ENCODE measurements at places on chromosomes 2 and 18.

DNA sequence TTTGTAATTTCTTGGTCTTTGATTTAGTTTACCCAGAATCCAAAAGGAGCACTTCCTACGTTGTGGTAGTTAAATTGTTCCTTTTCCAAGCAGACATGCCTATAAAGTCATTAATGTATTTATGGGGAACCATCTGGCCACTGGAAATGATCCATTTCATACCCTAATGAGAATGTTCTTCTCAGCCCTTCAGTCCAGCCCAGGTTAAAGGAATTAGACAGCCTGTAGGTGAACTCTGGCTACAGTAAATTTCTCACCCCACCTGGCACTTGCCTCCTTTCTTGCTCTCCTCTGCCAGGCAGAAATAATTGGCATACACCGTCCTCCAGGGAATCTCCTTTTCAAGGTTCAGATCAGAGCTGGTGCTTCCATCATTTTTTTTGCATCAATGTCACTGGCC lies 121.1 kb downstream of the SETBP1 start:
- DNase-seq = no peak

GRCh38 chr2:135985826-135986393 lies 484 bp upstream of the DARS1 start:
- no peak for DNase-seq

DNA sequence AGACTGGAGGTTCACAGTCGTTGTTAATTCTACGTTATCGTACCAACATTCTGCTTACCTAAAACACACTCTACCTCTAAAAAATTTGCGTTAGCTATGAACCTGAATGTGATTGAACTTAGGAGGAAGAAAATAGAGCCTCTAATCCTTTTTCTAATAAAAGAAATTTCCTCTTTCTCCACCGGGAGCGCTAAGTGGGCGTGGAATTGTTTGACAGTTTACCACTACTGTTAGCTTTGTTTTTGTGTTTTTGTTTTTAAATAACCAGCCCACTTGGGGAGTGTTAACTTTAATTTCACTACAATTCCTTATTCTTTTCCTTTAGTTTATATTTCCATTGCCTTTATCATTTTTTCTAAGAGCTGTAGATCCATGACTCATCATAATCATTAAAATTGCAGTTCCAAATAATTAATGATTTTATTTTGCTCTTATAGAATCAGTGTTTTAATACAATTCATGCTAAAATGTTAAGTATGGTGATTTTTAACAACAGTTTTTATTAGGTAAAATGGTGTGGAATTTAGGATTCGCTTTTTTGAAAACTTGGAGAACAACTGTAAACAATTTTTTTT lies 55.0 kb upstream of the ITM2C start:
- DNase-seq = no peak

- DNase-seq = no peak
Observed at GRCh38 chr2:16588565-16588964, 77.1 kb downstream of the CYRIA start.

DNA sequence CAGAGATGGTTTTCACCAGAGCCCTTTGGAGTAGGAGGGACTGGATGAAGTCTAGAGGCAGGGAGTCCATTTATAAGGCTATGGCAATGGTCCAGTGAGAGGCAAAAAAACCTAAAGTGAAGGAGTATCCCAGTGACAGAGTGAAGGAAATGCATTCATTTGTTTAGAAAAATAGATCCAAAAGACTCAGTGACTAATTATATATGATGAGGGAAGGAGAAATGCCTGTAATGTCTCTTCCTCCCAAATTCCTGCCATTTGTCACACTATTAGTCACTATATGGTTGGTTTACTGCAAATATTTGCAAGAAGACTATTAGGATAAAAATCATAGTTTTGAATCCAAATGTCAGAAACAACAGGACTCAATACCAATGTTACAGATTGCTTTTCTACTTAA lies 104.2 kb downstream of the ZNF521 start:
- no peak for DNase-seq

DNA sequence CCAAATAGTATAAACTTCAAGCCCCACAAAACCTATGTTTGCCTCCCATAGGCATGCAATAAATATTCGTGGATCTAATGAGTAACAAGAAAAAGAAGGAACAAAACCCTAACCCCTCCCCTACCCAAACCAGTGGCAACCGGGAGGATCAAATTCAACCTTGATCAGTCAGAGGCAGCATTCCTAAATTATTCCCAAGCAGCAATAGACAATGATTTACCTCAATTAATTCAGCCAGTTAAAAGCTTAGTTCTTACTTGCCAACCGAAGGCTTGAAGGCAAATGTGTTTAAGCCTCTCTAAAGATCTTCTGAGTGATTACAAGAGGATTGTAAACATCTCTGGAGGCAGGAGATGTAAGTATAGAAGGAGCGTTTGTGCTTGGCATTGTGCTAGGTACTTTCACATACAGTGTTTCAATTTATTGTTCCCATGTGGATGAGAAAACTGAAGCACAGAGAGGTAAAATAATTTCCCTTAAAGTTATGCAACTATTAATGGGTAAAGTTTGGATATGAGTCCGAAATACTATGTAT lies 197.7 kb downstream of the MTX2 start:
- DNase-seq = no peak

DNA sequence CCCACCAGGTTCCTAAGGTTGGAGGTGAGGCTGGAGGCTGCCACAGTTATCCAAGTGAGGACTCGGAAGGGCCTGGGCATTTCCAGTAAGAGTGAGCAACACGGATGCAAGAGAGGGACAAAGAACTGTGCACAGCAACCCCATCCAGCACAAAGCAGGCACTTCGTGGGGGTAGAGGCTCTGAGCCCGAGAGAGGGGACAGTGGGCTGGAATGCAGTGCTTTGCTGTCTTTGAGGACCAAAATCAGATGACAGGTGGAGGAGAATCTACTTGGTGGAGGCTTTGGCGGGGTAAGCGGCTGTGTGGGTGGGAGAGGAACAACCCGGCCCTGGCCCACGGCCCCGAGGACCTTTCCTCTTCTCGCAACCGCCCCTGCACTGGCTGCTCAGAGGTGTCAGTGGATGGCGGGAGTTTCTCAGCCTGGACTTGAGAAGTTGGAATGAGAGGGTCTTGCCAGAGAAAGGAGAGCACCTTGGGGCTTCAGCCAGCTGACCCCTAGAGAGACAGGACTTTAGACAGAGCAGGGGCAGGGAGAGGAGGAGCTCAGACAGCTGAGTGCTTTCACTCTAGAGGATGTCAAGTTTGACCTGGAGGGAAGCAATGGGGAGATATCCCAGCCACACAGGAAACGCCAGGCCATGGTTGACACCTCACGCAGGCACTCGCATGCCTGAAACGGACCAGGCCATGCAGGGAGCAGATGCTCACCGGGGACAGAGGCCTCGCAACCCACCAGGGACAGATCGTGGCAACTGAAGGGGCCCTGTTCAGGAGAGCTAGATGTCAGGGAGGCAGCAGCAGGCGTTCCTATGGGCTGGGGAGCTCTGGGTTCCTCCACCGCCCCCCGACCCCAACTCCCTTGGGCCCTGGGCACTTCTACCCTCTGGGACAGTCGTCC lies 11.6 kb downstream of the RAMP1 start:
- no peak for DNase-seq

DNA sequence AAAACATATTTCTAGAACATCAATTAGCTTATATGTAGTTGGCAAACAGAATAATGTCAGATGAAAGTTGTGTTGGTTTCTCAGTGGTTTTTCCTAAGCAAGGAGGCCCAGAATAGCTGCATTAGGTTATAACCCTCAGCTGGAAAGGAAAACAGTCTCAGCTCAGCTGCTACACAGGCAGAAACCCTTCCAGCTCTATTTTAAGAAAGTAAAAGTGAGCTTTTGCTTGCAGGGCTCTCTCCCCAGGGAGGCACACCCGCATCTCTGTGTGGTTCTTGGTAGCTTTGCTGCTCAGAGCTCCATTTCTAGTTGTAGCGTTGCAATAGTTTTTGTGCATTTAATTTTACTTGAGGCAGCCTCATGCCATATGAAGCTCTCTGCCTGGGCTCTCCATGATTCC lies 54.6 kb downstream of the PIKFYVE start:
- no peak for DNase-seq

DNA sequence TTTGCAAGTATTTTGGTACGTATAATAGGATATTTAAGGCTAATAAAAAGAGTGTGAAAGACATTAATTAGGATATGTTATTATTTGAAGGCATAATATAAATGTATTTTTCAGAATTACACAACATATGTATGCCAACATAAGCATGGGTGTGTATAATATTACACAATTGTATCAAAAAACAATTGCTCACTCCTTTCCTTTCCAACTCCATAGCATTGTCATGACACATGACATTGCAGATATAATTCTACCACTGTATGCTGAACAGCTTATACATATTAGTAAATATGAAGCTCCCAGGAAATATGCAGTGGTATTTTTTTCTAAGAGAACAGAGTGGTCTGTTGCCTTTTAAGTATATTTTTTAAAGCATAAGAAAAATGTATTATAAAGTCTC lies 593.1 kb downstream of the TMX3 start:
- no peak for DNase-seq

DNA sequence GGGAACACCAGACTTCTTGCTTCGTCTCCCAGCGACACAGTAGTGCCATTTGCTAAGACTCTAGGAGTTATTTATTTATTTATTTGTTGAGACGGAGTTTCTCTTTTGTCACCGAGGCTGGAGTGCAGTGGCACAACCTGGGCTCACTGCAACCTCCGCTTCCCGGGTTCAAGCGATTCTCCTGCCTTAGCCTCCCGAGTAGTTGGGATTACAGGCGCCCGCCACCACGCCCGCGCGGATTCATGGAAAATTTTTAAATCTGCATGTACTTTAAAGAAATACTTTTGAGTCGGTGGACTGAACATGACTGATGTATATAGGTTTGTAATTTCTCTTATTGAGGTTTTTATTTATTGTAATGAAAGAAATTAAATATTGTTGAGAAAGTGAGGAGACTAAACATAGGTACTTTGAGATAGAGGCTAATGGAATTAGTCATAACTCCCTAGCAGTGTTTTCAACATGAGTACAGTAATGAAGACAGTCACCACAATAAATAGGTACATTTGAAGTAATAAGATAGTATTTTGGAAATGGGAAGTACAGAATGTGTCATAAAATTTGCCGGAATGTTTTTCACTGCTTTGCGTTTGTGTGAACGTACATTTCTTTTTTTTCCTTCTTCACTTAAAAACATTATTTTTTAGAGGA lies 983 bp downstream of the MTX2 start:
- DNase-seq = no peak

GRCh38 chr18:22683196-22683676 lies 249.9 kb upstream of the RBBP8 start:
- no peak for DNase-seq

DNA sequence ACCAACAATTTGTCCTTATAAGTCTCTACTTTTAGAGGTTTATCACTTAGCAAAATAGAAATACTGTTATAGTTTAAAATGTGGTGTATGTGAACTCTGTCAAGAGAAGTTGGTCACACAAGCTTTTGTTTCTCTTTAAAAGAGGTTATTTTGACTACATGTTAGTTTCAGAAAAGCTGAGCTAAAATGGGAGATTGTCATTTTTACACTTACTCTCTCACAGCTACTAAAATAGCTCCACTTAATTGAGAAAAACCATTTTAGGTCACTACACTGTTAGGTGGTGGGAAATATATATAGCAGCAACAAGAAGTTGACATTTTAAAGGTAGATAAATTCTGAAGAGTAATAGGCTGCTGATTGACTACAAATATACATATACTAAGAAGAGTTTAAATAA lies 161.5 kb upstream of the KCNJ3 start:
- no peak for DNase-seq

- no peak for DNase-seq
Observed at GRCh38 chr2:237391140-237391539, 22.8 kb downstream of the COL6A3 start.

DNA sequence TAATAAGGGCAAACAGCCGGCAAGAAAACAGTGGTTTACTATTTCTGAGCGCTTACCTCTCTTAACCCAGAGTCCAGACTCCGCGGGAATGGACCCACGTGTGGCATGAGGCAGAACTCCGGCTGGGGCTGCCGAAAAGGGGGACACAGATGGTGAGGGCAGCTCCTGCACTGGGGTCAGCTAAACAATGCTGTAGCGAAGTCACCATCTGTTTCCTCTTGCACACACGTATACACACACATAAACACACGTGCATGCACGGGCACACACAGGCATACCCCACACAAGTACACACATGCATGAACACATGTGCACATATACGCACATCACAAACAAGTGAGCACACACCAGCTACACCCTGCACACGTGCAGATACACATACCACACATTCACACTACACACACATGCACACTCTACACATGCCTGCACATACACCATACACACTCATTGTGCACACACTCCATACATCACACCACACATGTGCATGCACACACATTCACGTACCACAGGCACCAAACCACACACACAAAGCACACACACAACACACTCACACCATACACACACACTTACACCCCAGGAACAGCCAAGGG lies 105.9 kb upstream of the ID2 start:
- DNase-seq = no peak

DNA sequence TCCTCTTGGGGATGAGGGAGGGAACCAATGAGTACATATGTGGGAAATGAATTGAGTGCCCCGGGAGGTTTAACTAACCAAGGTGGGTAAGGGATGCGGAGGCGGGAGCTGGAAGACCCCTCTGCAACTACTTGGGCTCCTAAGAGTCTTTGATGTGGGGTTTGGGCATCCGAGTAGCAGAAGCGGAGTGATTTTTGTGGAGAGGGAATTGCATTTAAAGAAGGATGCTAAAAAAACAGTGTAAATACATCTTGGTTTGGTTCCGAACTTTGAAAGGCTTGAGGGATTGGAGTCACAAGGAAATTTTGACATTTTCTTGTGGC lies 215.7 kb downstream of the MCFD2 start:
- no peak for DNase-seq

DNA sequence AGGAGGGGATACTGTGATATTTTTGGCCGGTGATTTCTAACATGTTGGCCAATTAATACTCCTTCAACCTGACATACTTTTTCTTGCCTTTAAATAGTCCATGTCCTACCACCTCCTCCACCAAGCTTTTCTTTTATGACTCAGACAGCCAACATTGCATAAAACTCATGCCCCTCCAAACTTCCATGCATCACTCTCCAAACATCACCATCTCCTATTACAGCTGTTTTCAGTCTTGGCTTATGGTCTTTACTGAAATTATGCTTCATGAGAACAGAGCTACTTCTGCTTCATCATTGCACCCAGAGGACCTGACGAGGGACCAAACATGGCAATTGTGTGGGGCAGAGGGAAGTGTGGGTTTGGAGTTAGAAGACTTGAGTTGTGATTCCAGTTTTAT lies 305.4 kb downstream of the LPIN1 start:
- DNase-seq = no peak

GRCh38 chr18:51235009-51235789 lies 37.7 kb upstream of the MEX3C start:
- DNase-seq = no peak

GRCh38 chr18:63850020-63850419 lies 37.5 kb upstream of the SERPINB2 start:
- DNase-seq = no peak

- DNase-seq = no peak
Observed at GRCh38 chr2:230875347-230876315, 10.9 kb downstream of the ITM2C start.

- DNase-seq = no peak
Observed at GRCh38 chr2:236562434-236562833, 7.2 kb upstream of the ACKR3 start.

Data from lower lobe of right lung (tissue), 2 donors.